ENCODE measurements at places on chromosomes 7 and 10.

GRCh38 chr7:90424720-90425119 lies 21.5 kb downstream of the CLDN12 start:
- no peak for DNase-seq

DNA sequence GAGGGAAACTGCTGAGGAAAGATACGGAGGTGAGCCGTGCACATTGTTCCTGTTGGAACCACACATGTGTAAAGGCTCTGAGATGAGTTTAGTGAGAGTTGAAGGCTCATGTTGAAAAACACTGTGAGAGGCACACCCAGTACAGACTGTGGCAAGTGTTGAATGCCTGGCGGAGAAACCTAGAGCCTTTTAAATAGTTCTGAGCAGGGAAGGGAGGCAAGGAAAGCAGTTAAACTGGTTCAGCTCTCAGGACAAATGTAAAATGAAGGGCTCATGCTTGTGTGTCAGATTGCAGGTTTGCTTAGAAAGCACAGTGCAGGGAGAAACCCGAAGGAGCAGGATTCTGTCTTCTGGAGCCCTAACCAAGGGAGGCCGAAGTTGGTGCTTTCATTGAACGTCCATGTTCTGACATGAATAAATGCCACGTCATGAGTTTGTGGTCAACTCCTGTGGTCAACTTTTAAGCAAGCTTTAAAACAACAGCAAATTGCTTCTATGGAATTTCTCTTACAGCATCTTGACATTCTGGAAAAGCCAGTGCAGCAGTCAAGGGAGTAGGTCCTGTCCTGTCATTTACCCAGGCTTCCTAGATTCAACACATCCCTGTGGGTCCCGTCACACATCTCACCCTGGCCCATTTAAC lies 650.9 kb upstream of the GALNT17 start:
- no peak for DNase-seq

GRCh38 chr7:29486191-29486700 lies 77.4 kb upstream of the PRR15 start:
- peak; percentile 77 for DNase-seq

GRCh38 chr10:23994459-23995046 lies 214.4 kb upstream of the KIAA1217 start:
- no peak for DNase-seq

GRCh38 chr10:22105270-22105669 lies 101.7 kb upstream of the DNAJC1 start:
- no peak for DNase-seq

DNA sequence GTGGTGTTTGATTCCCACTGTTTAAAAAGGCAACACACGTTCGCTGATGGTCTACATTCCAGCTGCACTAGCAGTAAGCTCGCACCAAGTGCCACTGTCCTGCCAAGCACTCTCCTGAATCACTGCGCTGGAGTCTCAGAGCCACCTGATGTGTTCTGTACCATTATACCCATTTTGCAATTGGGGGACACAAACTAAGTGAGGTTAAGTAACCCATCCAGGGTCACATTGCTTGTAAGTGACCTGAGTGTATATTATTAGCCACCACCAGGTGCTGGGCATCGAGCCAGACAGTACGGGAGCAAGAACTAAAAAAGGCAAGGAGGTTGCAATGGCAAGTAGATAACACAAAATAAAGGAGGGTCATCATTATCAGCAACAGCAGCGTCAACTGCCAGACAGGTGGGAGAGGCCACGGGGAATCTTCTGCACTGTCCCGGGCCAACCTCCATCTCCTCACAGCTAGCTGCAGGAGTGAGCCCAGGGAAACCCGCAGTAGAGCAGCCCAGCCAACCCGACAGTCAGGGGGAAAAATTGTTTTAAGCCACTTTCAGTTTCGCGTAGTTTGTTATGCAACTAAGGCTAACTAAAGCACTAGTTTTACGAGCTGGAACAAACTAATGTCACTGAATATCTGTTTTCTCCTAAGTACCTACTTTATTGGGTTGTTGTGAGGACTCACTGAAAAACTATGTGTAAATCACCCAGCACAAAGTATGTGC lies 712 bp upstream of the CPVL start:
- DNase-seq: no peak

DNA sequence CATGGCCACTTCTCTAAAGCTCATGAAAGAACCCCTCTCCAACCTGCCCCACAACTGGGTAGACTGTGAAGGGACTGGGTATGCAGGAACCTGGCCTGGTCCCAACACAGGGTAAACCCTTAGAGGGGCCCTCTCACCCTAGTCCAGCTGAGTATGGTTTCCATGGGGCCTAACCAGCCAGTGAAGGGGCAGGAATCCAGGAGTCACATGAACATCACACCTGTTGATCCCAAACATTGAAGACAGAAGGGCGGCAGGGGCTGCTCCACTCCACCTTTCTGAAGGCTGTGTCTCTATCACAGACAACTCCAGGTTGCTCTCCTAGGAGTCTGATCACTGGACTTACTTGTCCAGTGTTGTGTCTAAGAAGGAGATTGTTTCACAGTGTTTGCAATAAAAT lies 30.8 kb downstream of the GRID1 start:
- no peak for DNase-seq

- no peak for DNase-seq
Observed at GRCh38 chr7:104252409-104253134, 44.8 kb upstream of the ORC5 start.

DNA sequence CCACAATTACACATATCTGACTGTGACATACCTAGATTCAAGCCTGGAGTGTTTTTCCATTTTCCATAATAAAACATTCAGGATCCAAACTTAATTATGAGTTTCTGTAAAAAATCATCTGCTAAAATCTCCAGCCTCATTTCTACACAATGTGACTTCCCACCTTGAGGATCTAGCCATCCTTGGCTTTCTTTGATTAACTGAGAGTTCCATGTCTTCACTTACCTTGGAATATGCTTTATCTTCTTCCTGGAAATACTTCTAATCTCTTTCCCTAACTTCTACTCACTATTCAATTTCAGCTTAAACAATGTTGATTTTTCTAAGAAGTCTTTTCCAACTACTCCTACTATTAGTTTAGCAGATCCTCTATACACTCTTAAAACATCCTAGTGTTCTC lies 16.5 kb upstream of the GIMAP2 start:
- no peak for DNase-seq

- no peak for DNase-seq
Observed at GRCh38 chr7:44787041-44787440, 9.4 kb upstream of the PPIA start.

DNA sequence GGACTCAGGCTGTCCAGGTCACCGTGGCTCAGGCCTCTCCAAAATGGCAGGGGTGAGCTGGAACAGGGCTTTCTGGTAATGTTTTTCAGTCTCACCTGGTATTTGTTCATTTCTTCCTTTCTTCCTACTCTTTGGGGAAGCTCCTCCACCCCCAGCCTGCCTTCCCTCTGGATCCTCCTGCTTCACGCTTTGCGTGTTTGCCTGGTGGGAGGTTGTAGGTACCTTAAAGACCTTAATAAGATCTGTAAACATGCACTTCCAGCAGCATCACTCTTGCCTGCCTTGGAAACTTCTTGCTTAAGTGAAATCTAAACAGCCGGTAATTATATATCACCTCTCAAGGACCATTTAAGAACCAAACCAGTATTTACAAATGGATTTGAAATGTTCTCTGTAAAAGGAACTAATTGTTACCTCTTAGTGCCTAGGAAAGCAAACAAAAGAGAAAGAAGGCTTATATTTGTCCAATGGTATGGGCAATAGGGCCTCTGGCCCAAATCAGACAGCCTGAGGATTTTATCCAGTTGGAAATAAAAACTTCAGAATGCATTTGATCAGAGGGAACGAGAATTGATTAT lies 339.9 kb downstream of the CCSER2 start:
- no peak for DNase-seq

GRCh38 chr7:7909376-7909775 lies 59.2 kb upstream of the GLCCI1 start:
- DNase-seq: no peak

DNA sequence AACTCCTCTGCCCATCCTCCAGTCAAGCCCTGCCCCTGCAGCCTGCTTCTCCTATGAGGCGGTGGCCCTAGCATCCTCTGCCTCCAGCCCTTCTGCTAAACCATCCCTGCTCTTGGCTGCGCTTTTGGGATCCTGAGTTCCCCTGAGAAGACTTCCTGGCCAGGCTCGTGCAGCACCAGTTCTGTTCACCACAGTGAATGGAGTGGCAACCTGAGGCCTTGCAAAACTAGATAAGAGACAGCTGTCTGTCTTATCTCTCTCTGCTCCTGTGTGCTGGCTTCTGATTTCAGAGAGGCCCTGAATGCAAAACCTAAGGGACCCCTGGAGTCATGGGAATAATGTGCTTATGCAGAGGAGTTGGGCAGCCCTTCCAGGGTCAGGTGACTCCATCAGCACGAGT lies 119.2 kb downstream of the TMEM178B start:
- no peak for DNase-seq

All from posterior cingulate gyrus (tissue), 11 donors.